ENCODE measurements at places on chromosomes 5 and 9. TPM values are rescaled to one million over a fixed set of nuclear protein-coding genes. Genes with fewer than 3 reads are reported as not detected.
A peak's percentile ranks its signal among the peaks of the same experiment; 100 is the strongest.

Gene TMEM252
- total RNA-seq: not detected

Gene C9
- total RNA-seq: not detected

Gene FGFR4
- 1.9 TPM for total RNA-seq

GRCh38 chr9:124941679-124942561, 1.0 kb upstream of the GOLGA1 start:
- no peaks in the 10 kb centered on the region for H3K27me3 ChIP-seq
- peaks cover 3% of the 10 kb centered on the region for H3K36me3 ChIP-seq
- H3K4me3 ChIP-seq: peak overlapping the region; percentile 86
- peak overlapping the region; percentile 99 for H3K27ac ChIP-seq
- DNase-seq: no peak
- peaks cover 21% of the 10 kb centered on the region for H3K4me1 ChIP-seq

DNA sequence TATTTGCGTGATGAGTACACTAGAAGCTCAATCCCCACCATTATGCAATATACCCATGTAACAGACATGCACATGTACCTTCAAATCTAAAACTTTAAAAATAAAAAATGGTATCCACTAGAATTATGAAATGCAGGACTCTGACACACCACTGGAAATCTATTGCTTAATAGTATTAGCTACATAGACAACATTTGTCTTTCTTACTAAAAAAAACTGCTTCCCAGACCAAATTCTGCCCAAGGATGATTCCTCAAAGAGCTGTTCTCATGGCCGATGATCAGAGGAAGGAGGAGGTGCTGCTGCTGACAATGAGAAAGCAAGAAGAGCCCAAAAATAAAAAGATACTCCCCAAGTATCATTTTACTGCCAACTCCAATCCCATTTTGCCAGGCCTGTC, 67.2 kb downstream of the TTC39B start:
- H3K27me3 ChIP-seq: no peaks in the 10 kb centered on the region
- peak overlapping the region; percentile 91 for H3K27ac ChIP-seq
- DNase-seq: no peak
- no peak overlapping the region for H3K4me3 ChIP-seq

- peak overlapping the region; percentile 76 for H3K27ac ChIP-seq
- H3K27me3 ChIP-seq: no peaks in the 10 kb centered on the region
- no peak for DNase-seq
- no peak overlapping the region for H3K4me3 ChIP-seq
- H3K4me1 ChIP-seq: peaks cover 26% of the 10 kb centered on the region
- no peaks in the 10 kb centered on the region for H3K36me3 ChIP-seq
Measured at GRCh38 chr9:127036437-127036836, 86.0 kb downstream of the ANGPTL2 start.

GRCh38 chr5:76641514-76642120, 18.4 kb upstream of the F2RL2 start:
- no peak overlapping the region for H3K4me3 ChIP-seq
- DNase-seq: no peak
- no peaks in the 10 kb centered on the region for H3K36me3 ChIP-seq
- H3K4me1 ChIP-seq: peaks cover 39% of the 10 kb centered on the region
- H3K27me3 ChIP-seq: no peaks in the 10 kb centered on the region
- H3K27ac ChIP-seq: no peak overlapping the region

- no peaks in the 10 kb centered on the region for H3K36me3 ChIP-seq
- H3K27me3 ChIP-seq: no peaks in the 10 kb centered on the region
- no peak overlapping the region for H3K4me3 ChIP-seq
- H3K4me1 ChIP-seq: peaks cover 54% of the 10 kb centered on the region
- no peak for DNase-seq
Measured at GRCh38 chr9:121359351-121360294, 10.4 kb downstream of the STOM start.
